GM23338 (cell line): ENCODE measurements at places on chromosomes 7 and 10.

- no peak overlapping the region for H3K27ac ChIP-seq
- DNase-seq: no peak
- no peak overlapping the region for H3K4me3 ChIP-seq
- H3K27me3 ChIP-seq: no peaks in the 10 kb centered on the region
- H3K36me3 ChIP-seq: no peaks in the 10 kb centered on the region
These were observed 474.7 kb downstream of the ANKRD7 start for GRCh38 chr7:118699222-118699621.

GRCh38 chr7:67856046-67856445, 859.4 kb downstream of the TYW1 start:
- no peak overlapping the region for H3K4me3 ChIP-seq
- H3K27me3 ChIP-seq: no peaks in the 10 kb centered on the region
- H3K27ac ChIP-seq: no peak overlapping the region
- no peaks in the 10 kb centered on the region for H3K4me1 ChIP-seq

- H3K27ac ChIP-seq: no peak overlapping the region
- no peak overlapping the region for H3K4me3 ChIP-seq
- no peaks in the 10 kb centered on the region for H3K27me3 ChIP-seq
- peak; percentile 21 for DNase-seq
- H3K36me3 ChIP-seq: no peaks in the 10 kb centered on the region
These were observed 319.7 kb upstream of the SP4 start for GRCh38 chr7:21108182-21108581.

- no peak for DNase-seq
- no peak overlapping the region for H3K27ac ChIP-seq
- H3K4me3 ChIP-seq: no peak overlapping the region
These were observed 493.2 kb upstream of the KLF6 start for GRCh38 chr10:4278186-4278585.

DNA sequence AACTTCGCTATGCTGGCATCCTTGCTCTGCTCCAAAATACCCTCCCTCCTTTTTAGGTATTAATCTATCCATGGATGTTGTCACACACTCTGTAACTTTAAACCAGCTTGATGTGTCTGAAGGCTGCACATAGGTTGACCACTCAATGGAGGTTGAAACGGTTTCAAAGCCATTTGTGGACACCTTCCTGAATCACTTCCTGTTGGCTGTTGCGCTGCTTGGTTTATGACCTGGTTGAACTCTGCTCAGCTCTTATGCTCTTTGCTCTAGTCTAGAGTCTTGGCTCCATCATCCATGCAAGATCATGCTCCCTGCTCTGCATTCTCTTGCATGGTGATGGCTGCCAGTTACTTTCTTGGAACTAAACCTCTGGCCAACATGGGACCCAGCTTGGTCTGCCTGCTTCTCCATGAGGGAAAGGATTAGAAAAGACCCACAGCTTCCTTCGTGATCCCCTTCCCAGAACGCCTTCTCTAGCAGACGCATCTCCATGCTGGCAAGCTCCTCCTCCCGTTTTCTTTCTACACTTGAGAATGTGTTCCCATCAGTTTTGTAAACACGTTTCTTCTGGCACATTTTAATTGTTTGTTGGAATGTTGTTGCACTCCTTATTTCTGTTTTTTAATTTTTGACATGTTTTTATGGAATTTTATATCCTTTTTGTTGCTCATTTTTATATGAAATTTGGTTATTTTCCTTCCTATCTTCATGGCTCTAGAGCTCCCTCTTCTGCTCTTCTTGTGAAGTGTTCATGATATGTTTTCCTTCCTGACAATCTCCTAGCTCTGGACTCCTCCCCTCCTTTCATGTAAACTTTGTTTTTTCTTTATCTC, 149.8 kb downstream of the XPNPEP1 start:
- H3K36me3 ChIP-seq: no peaks in the 10 kb centered on the region
- H3K4me3 ChIP-seq: no peak overlapping the region
- DNase-seq: peak; percentile 60
- no peak overlapping the region for H3K27ac ChIP-seq

- H3K36me3 ChIP-seq: no peaks in the 10 kb centered on the region
- DNase-seq: no peak
These were observed 18.1 kb downstream of the LRMDA start for GRCh38 chr10:75449382-75450074.

- H3K4me1 ChIP-seq: peaks cover 5% of the 10 kb centered on the region; the same call in 1 of the 2 replicates
- H3K27me3 ChIP-seq: no peaks in the 10 kb centered on the region
- no peaks in the 10 kb centered on the region for H3K36me3 ChIP-seq
- H3K4me3 ChIP-seq: no peak overlapping the region
- H3K27ac ChIP-seq: no peak overlapping the region
- DNase-seq: no peak
These were observed 341.5 kb downstream of the PHTF2 start for GRCh38 chr7:78140109-78140508.

- H3K4me1 ChIP-seq: no peaks in the 10 kb centered on the region
- DNase-seq: no peak
- H3K36me3 ChIP-seq: no peaks in the 10 kb centered on the region
- H3K4me3 ChIP-seq: no peak overlapping the region
These were observed 47.5 kb downstream of the RNF133 start for GRCh38 chr7:122651451-122651850.

GRCh38 chr10:12938271-12938670, 63.2 kb downstream of the CCDC3 start:
- peaks cover 4% of the 10 kb centered on the region; the same call in 1 of the 2 replicates for H3K4me1 ChIP-seq
- no peak for DNase-seq
- H3K36me3 ChIP-seq: no peaks in the 10 kb centered on the region
- H3K4me3 ChIP-seq: no peak overlapping the region
- no peaks in the 10 kb centered on the region for H3K27me3 ChIP-seq

GRCh38 chr10:6187278-6187677, 15.5 kb upstream of the PFKFB3 start:
- no peak overlapping the region for H3K4me3 ChIP-seq
- H3K27me3 ChIP-seq: no peaks in the 10 kb centered on the region
- H3K27ac ChIP-seq: no peak overlapping the region
- DNase-seq: no peak
- no peaks in the 10 kb centered on the region for H3K4me1 ChIP-seq

DNA sequence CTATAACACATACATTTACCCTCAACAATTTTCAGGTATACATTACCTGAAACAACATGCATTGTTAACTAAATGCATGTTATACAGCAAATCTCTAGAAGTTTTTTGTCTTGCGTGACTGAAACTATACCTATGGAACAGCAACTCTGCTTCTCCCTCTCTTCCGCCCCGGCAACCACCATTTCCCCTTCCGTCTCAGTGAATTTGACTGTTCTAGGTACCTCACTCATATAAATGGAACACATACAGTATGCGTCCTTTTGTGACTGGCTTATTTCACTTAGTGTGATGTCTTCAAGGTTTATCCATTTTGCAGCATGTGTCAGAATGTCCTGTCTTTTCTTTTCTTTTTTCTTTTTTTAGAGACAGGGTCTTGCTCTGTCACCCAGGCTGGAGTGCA, 22.5 kb downstream of the CALHM2 start:
- peaks cover 75% of the 10 kb centered on the region for H3K36me3 ChIP-seq
- no peak overlapping the region for H3K27ac ChIP-seq
- no peak for DNase-seq
- H3K4me1 ChIP-seq: no peaks in the 10 kb centered on the region
- no peak overlapping the region for H3K4me3 ChIP-seq

GRCh38 chr7:92868683-92869293, 32.4 kb upstream of the CDK6 start:
- peaks cover 9% of the 10 kb centered on the region; the same call in 1 of the 2 replicates for H3K4me1 ChIP-seq
- no peak for DNase-seq
- no peaks in the 10 kb centered on the region for H3K36me3 ChIP-seq
- no peak overlapping the region for H3K27ac ChIP-seq
- no peak overlapping the region for H3K4me3 ChIP-seq
- H3K27me3 ChIP-seq: no peaks in the 10 kb centered on the region

DNA sequence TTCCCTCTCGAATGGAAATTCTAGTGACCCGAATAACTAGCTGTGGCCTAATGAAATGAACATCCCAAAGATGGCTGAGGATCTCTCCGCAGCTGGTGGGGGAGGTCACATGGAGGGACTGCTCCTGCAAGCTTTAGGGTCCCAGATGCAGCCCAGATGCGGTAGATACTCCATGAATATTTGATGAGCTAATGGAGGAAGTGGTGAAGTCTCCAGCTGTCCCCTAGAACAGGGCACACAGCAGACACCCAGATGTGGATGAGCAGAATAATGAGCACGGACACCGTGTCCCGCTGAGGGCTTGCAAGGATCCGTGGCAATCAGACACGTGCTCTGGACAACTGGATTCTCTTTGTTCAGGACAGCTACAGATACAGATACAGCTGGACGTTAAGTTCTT, 59.2 kb downstream of the DENND2A start:
- H3K4me1 ChIP-seq: no peaks in the 10 kb centered on the region
- H3K36me3 ChIP-seq: no peaks in the 10 kb centered on the region
- H3K27ac ChIP-seq: no peak overlapping the region
- no peak for DNase-seq
- no peaks in the 10 kb centered on the region for H3K27me3 ChIP-seq
- H3K4me3 ChIP-seq: no peak overlapping the region

- no peaks in the 10 kb centered on the region for H3K36me3 ChIP-seq
- no peaks in the 10 kb centered on the region for H3K4me1 ChIP-seq
- H3K4me3 ChIP-seq: no peak overlapping the region
- no peak overlapping the region for H3K27ac ChIP-seq
- no peak for DNase-seq
These were observed 9.4 kb downstream of the ELFN1 start for GRCh38 chr7:1679326-1679965.

DNA sequence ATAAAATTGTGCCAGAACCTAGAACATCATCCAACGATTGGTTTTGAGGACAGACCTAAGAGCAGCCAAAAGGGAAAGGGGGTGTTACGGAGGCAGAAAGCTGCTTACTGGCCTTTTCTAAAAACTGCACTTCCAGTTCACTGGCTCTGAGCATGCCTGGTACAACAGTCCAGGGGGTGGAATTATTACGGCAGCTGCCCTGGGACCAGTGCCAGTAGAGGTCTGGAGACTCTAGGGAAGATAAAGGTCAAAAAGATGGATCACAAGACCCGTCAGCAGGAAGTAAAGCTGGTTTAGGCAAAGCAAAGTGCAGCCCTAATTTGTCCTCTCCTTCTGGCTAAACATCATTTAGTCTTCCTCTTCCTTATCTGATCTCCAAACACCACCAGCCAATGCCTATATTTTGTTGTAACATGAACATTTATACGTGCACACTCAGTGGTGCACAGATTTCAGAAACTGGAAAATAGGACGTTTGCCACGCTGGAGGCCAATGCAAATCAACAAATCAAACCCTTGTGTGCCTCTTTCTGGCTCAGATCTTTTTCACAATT, 216.4 kb upstream of the DPP6 start:
- no peaks in the 10 kb centered on the region for H3K27me3 ChIP-seq
- peaks cover 8% of the 10 kb centered on the region for H3K36me3 ChIP-seq
- H3K27ac ChIP-seq: no peak overlapping the region
- no peaks in the 10 kb centered on the region for H3K4me1 ChIP-seq
- no peak for DNase-seq
- no peak overlapping the region for H3K4me3 ChIP-seq

- no peaks in the 10 kb centered on the region for H3K27me3 ChIP-seq
- no peak overlapping the region for H3K4me3 ChIP-seq
- no peaks in the 10 kb centered on the region for H3K36me3 ChIP-seq
- H3K4me1 ChIP-seq: peaks cover 4% of the 10 kb centered on the region; the same call in 1 of the 2 replicates
These were observed 94.2 kb downstream of the ARL5B start for GRCh38 chr10:18753312-18753895.

DNA sequence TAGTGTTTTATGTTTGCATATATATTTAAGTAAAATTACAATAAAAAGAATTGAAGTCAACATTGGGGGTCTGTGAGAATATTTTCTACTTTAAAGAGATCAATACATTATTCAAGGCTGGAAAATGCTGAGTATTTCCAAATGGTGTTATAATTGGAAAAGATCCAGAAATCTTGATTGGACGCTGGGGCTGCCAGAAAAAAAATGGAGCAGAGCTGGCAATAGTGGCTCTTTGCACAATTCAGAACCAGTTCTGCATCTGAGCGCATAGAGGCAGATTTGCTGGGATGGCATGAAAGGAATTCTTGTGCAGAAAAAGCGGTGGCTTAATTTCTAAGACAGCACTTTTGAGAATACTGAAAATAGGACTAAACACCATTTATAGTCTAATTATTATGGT, 10.8 kb upstream of the VWC2 start:
- H3K27me3 ChIP-seq: no peaks in the 10 kb centered on the region
- no peaks in the 10 kb centered on the region for H3K4me1 ChIP-seq
- no peak for DNase-seq
- no peak overlapping the region for H3K4me3 ChIP-seq
- no peaks in the 10 kb centered on the region for H3K36me3 ChIP-seq
- H3K27ac ChIP-seq: no peak overlapping the region

DNA sequence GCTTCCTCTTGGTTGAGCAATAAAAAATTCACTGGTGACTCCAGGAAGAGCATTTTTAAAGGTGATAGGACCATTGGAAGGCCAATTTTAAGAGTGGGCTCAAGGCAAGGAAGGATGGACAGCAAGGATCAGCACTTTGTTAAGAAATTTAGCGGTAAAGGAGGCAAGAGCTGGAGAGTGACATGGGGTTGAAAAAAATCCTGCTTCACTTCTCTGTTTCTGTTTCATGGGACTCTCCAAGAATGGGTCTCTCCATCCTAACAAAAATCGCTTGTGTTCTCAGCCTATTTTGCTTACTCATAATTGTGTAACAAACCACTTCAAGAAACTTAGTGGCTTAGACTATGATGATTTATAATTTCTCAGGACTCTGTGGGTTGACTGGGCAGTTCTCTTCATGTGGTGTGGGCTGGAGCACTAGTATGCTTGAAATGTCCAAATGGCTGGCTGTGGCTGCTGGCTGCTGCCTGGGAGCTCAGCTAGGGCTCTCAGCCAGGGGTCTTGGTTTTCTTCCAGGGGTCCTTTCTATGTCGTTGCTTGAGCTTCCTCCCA, 59.8 kb upstream of the ZNRF2 start:
- H3K27me3 ChIP-seq: no peaks in the 10 kb centered on the region
- no peaks in the 10 kb centered on the region for H3K4me1 ChIP-seq
- no peak for DNase-seq
- no peak overlapping the region for H3K27ac ChIP-seq

DNA sequence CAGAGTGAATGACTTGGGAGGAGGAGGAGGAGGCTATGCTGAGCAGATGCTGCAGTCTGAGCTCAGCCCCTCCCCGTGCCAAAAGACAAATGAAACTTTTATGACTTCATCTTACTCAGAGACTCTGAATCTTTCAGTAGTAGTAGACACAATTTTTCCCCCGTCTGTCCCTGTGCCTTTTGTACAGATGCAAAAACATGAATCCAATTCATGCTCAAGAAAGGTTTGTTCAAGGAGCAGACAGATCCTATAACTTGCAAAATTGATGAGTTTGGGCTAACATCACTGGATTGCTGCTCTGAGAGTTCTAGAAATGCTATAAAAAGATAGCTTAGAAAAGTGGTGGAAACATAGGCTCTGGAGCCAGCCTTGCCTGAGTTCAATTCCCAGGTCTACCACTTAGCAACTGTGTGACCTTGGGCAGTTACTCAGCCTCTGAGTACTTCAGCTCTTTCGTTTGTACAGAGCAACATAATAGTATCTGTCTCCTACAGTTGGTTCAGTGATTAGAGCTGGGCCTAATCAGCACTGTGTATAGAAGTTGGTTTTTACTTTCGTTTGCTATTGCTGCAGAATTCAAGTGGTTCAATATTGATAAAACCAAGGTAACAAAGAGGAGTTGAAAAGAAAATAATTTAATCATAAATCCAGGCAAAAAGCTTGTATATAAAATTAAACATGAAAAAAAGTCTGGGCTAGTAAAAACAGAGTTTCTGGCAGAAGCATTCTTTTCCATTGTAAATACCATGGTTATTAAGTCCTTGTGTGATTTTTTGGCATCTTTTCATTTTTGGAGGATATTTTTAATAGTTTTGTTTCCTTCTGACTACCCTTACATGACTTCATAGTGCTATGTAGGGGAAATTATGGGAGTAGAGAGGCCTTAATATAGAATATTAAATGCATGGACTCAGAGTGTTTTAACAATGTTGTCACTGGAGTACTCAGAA, 174.2 kb upstream of the ZNF32 start:
- no peaks in the 10 kb centered on the region for H3K36me3 ChIP-seq
- H3K4me1 ChIP-seq: no peaks in the 10 kb centered on the region
- DNase-seq: no peak
- no peaks in the 10 kb centered on the region for H3K27me3 ChIP-seq
